ELF-1 (cell line): ENCODE measurements at places on chromosomes 16 and 17.
A peak's percentile ranks its signal among the peaks of the same experiment; 100 is the strongest.

DNA sequence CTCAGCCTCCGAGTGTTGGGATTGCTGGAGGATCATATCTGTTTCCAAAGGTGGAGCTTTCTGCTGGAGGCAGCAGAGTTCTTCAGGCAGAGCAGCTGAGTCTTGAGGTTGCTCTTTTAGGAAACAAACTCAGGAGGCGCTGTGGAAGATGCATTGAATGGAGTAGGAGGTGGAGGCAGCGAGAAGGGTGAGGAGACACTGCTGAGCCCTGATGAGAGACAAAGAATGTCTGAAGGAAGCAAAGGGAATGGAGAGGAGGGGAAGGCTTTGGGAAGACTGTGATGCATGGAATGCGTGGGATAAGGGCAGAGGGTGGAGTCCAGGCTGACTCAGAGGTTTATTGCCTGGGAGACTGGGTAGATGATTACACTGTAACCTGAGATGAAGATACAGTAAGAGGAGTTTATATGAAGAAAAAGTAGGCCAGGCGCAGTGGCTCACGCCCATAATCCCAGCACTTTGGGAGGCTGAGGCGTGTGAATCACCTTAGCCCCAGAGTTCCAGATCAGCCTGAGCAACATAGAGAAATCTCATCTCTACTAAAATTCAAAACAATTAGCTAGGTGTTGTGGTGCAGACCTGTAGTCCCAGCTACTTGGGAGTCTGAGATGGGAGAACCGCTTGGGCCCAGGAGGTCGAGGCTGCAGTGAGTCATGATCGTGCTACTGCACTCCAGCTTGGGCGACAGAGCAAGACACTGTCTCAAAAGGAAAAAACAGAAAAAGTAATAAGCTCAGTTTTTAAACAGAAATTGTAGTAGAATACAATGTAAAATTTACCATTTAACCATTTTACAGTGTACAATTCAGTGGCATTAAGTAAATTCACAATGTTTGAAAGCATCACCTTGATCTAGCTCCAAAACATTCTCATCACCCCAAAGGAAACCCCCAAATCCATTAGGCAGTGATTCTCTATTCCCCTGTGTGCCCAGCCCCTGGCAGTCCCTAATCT is 17.8 kb upstream of the TMEM219 start:
- peak; percentile 96 for DNase-seq

DNA sequence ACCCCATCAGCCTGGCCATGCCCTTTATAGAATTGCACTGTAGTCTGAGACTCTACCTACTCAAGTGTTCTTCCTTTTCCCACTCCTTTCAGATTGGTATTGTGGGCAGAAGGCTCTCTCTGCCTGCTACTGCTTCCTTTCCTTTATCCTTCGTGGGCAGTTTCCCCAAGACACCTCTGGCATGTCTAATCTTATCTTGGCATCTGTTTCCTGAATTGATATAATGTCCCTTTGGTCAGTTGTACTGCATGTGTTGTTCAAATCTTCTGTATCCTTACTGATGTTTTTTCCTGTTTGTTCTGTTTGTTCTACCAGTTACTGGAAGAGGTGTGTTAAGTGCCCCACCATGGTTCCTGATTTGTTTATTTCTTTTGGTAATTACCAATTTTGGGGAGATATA is 29.5 kb upstream of the MSI2 start:
- DNase-seq, result no peak

DNA sequence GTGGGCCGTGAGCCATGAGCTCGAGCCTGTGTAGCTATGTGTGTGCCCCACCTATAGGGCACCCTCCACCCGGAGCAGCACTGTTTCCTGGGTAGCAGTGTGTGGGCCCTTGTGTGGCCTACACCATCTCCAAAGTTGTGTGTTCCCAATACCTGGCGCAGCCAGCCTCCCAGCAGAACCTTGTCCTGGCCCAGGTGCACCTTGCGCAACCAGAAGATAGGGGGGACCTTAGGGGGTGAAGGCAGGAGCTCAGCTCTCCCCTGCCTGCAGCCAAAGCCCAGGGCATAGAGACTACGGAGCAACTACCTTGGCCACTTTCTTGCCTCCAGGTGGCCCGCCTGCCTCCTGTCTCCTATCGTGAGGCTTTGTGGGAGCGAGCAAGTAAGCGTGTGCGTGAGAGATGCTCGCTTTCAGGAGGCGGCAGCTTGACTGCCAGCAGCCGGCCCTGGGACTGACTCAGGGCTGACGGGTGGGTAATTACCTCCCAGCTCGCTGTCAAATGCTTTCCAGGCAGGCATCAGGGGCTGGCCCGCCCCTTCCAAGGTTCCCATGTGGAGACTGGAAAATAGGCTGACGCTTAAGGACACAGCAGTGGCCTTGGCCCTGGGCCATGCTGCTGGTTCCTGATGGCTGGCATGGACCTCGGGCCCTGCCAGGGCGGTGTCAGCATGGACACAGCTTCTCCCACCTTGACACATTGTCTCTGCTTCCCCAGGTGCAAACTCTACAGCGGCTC is 19.0 kb downstream of the TRAF7 start:
- DNase-seq, result no peak

DNA sequence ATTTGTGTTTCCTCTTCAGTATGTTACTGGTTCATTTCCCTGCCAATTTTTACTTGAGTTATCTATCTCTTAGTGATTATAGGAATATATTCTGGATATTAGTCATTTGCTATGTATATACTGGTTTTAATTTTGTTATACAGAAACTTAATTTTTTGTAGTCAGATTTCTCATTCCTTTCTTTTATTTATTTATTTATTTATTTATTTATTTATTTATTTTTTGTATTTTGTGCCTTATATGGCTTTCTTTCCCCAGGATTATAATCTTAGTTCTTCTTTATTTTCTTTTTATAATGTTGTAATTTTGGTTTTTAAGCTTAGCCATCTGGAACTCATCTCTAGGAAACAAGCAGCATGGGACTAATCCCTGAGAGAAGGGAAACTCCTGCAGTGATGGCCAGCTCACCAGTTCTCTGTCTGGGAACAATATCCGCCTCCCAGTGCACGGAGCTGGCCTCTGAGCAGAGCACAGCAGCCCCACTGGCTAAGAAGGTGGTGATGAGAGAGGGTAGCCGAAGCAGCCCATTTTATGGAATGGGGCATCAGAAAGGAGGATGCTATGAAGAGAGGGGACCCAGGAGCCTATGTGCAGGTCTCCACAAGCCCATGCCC is 54.5 kb upstream of the ADORA2B start:
- DNase-seq, result no peak

GRCh38 chr17:38584350-38584925 is 21.3 kb downstream of the SRCIN1 start:
- peak; percentile 79 for DNase-seq

DNA sequence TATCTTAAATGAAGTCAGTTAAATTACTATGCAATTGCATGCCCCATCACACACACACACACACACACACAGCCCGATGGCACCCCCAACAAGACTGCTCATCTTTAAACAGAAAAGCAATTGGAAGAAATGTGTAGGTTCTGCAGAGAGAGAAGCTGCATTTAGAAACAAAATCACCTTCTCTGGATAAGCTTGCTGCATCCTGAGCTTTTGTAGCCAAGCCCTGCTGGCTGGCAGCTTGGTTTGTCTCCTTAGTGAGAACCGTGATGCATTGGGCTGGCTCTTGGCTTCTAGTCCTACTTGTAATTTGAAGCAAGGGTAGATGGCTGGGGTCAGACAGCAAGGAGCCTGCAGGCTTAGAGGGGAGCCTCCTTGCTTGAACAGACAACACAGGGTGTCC is 153.8 kb downstream of the SOX9 start:
- no peak for DNase-seq

DNA sequence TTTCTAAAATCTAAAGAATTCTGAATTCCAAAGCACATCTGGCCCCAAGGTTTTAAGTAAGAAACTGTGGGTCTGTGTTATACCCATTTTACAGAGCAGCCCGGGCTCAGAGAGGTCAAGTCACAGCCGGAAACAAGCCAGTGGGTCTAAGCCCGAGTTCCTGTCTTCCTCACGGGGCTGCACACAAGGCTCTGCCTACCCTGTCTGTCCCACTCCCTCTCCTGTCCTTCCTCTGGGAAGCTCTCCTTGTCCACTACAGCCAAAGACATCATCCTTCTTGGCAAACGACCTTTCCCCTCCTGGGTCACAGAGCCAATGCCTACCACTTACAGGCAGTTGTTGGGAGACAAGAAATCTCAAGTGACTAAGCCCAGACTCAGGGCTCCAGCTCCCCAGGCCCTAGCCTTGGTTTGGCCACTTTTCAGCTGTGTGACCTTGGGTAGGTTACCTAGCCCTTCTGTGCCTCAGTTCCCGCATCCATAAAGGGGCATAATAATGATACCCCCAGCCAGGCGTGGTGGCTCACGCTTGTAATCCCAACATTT is 55.6 kb upstream of the MAP3K14 start:
- DNase-seq, result no peak

GRCh38 chr16:83402967-83403366 is 404.8 kb upstream of the HSBP1 start:
- DNase-seq, result no peak

GRCh38 chr17:45147581-45148182 is 593 bp upstream of the HEXIM1 start:
- DNase-seq, result peak; percentile 94

- DNase-seq, result no peak
Measured at GRCh38 chr16:24820522-24820921, 25.2 kb upstream of the SLC5A11 start.

DNA sequence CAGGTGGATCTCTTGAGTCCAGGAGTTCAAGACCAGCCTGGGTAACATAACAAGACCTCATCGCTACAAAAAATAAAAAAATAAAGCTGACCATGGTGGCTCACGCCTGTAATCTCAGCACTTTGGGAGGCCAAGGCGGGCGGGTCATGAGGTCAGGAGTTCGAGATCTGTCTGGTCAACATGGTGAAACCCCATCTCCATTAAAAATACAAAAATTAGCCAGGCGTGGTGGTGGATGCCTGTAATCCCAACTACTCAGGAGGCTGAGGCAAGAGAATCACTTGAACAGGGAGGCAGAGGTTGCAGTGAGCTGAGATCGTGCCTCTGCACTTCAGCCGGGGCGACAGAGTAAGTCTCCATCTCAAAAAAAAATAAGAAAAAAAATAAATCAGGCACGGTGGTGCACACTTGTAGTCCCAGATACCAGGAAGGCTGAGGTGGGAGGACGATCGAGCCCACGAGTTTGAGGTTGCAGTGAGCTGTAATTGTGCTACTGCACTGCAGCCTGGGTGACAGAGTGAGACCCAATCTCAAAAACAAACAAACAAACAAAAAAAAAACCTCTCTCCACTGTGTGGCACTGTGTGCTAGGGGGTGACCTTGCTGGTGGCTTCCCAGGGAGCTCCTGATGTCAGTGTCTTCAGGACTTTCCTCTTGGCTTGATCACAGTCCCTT is 19.8 kb upstream of the MAPK3 start:
- DNase-seq, result peak; percentile 54

GRCh38 chr16:53052519-53053501 is at the start of gene CHD9NB:
TSS of gene CHD9NB (minus strand) at chr16:53052897. CDS start at chr16:53044158, 8,739 bp downstream.
- no peak for DNase-seq

- no peak for DNase-seq
Measured at GRCh38 chr16:55369151-55369550, 45.1 kb downstream of the IRX6 start.

DNA sequence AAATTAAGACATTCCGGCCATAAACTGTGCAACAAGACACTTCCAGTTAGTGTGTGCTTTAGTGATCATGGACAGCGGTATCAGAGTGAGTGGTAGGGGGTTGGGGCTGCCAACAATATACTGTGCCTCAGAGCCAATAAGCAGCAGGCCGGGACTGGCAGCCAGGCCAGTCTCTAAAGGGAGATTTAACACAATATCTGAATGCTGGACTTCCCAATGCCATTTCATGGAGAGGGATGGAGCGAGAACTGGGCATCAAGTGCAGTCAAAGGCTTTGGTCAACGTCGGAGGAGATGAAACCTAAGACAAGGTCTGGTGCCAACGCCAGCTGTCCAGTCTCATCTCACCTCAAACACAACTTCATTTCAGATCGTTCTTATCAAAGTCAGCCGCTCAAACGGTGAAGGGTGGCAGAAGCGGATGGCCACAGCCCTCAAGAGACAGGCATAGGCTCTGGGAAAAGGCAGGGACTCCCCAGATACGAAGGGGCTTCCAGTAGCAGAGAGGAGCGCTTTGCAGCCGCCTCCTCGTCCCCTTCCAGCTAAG is 935 bp downstream of the USP32 start:
- peak; percentile 51 for DNase-seq

GRCh38 chr17:56676810-56677209 is 83.3 kb downstream of the NOG start:
- no peak for DNase-seq
